H7 (cell line): ENCODE measurements at places on chromosomes 11 and 22. TPM values are rescaled to one million over a fixed set of nuclear protein-coding genes. Genes with fewer than 3 reads are reported as not detected.

Gene OR51E2
- not detected in 2 replicates for total RNA-seq

Gene VWCE
- 0.85 and 1.1 TPM in 2 replicates for total RNA-seq

Gene PLEKHB1
- 2.3 and 5.8 TPM in 2 replicates for total RNA-seq

Gene C11orf97
- total RNA-seq = not detected in 2 replicates

Gene CSRP3
- not detected in 2 replicates for total RNA-seq

Gene CELSR1
- total RNA-seq = 5.3 and 7.8 TPM in 2 replicates

Gene CCDC87
- total RNA-seq = 0.52 and 0.67 TPM in 2 replicates

Gene CCND1
- 220 and 292 TPM in 2 replicates for total RNA-seq

Gene LRRC32
- total RNA-seq = 0.63 and 0.94 TPM in 2 replicates

Gene SLC6A5
- total RNA-seq = 0.30 TPM in 1 of 2 replicates, not detected in the other

Gene ARHGEF17
- 3.3 and 6.6 TPM in 2 replicates for total RNA-seq

Gene BTBD18
- total RNA-seq = not detected in 2 replicates

Gene SAA4
- not detected in 2 replicates for total RNA-seq

Gene OR4A16
- total RNA-seq = not detected in 2 replicates

Gene TNNT3
- total RNA-seq = not detected in 2 replicates

Gene OR9I1
- not detected in 2 replicates for total RNA-seq

Gene MRPL23
- 75.9 and 91.1 TPM in 2 replicates for total RNA-seq

Gene RRP7A
- 33.1 and 39.3 TPM in 2 replicates for total RNA-seq

DNA sequence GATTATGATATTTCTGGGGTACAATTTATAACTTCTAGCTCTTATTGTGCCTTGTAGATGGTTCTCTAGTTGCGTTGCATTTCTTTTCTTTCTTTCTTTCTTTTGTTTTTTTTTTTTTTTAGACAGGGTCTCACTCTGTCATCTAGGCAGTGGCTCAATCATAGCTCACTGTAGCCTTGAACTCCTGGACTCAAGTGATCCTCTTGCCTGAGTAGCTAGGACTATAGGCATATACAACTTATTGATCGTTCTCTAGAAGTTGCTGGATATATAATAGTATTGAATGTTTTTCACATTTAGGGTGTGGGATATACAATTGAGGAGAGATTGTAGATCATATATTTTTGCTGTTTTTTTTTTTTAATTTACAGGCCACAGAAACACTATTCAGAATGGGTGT is 119.2 kb downstream of the TMEM135 start:
- DNase-seq = no peak

GRCh38 chr11:120657306-120658070 is 145.9 kb downstream of the GRIK4 start:
- no peak for DNase-seq

GRCh38 chr22:24503137-24503842 is 8.2 kb downstream of the UPB1 start:
- peak; percentile 88 for DNase-seq

DNA sequence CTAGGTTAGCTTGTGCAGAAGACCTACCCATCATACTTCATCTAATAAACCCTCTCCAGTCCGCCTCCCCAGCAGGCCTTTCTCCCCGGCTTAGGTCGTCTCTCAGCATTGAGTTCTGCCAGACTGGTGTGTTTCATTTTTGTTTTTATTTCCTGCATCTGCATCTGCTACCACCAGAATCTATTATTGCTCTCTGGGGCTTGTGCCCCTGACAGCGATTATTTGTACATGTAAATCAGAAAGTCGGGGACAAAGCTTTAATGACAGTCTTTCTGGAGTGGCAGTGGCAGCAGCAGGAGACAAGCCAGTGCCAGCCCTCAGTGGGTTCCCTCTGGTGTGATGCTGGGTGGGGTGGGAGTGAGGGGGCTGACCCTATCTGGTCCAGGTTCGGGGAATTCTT is 127.5 kb downstream of the PKNOX2 start:
- DNase-seq = no peak

GRCh38 chr22:24002851-24003250 is 2.4 kb downstream of the GSTT4 start:
- DNase-seq = no peak

- DNase-seq = peak; percentile 35
Observed at GRCh38 chr11:120030411-120030810, 107.5 kb downstream of the TRIM29 start.

GRCh38 chr22:40638261-40638660 is 1.7 kb upstream of the MRTFA start:
- DNase-seq = no peak

- peak; percentile 42 for DNase-seq
Observed at GRCh38 chr11:13965337-13965736, 2.8 kb downstream of the SPON1 start.

- DNase-seq = no peak
Observed at GRCh38 chr22:46622081-46622521, 1.9 kb downstream of the GRAMD4 start.

- no peak for DNase-seq
Observed at GRCh38 chr11:124749912-124750311, 2.1 kb downstream of the VSIG2 start.

DNA sequence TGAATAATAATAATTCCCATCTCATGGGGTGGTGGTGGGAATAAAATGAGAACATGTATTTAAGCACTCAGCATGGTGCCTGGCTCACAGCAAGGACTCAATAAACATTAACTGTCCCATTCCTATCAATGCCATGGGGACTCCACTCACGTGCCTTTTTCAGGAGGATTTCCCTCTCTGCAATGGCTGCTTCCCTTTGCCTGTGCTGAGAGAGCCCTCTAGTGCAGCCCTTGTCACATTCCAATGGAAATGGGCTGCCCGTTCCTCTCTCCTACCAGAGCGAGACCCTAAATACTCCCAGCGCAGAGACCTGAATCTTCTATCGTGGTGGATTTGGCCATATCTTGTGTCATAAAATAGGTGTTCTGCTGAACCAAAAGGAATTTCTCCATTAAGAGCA is 621.5 kb upstream of the B3GAT1 start:
- peak; percentile 87 for DNase-seq

DNA sequence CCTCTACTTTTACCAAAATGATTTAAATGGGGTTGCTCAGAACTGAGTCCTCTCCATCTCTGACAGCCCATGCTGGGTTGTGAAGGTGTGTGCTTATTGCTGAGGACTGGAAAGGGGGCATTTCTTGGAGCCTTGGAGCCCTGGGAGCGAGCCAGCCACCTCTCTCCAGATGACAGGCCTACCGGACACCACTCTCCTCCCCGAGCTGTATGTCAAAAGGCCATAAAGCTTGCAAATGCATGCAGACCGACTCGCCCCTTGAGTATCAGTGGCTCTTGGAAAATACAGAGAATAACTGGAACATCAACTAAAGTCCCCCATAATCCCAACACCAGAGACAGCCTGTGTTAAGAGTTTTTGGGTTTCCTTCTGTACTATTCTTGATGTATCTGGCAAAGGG is 67.9 kb upstream of the PITPNB start:
- DNase-seq = no peak

- DNase-seq = peak; percentile 83
Observed at GRCh38 chr11:119361056-119361787, 14.7 kb upstream of the MFRP start.

DNA sequence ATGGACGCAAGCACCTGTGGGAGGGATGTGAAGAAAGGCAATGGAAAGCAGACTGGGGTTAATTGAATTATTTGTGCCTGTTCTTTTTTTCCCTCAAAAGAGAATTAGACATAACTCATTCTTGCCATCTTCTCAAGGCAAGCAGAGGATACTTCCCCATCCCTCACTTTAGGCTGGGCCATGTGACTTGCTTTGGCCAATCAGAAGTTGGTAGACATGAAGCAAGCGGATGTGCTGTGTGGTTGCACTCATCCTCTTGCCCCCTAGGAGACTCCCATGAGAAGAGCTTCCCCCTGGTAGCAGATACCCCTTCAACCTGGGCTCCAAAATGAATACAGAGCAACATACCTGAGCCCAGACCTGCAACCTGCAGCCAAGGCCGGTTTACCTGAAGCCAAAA is 124.4 kb upstream of the ZC3H12C start:
- DNase-seq = no peak

DNA sequence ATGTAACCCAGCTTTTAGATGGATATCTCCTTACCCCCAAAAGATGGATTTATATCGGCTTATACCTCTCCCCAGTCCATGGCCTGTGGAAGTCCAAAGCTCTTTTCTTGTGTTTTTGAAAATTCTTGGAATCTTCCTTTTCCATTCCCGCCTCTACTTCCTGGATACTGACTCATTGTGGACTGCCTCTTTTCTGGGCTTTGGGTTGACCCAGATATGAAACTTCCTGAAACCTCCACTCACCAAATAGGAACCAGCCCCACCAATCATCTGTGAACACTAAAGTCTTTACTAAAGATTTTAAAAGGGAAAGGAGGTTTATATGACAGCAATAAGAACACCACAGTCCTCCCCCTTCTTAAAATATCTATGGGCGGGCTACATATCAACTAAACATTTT is 163.4 kb upstream of the SYN3 start:
- DNase-seq = no peak

- DNase-seq = peak; percentile 85
Observed at GRCh38 chr11:63961608-63962412, 12.6 kb upstream of the COX8A start.

GRCh38 chr11:30786256-30787110 is 200.3 kb upstream of the MPPED2 start:
- DNase-seq = no peak

- no peak for DNase-seq
Observed at GRCh38 chr22:45481661-45482060, 21.0 kb upstream of the FBLN1 start.

- DNase-seq = no peak
Observed at GRCh38 chr11:100684101-100685065, 2.7 kb upstream of the ARHGAP42 start.

- no peak for DNase-seq
Observed at GRCh38 chr11:121336279-121336937, 43.8 kb downstream of the SC5D start.

DNA sequence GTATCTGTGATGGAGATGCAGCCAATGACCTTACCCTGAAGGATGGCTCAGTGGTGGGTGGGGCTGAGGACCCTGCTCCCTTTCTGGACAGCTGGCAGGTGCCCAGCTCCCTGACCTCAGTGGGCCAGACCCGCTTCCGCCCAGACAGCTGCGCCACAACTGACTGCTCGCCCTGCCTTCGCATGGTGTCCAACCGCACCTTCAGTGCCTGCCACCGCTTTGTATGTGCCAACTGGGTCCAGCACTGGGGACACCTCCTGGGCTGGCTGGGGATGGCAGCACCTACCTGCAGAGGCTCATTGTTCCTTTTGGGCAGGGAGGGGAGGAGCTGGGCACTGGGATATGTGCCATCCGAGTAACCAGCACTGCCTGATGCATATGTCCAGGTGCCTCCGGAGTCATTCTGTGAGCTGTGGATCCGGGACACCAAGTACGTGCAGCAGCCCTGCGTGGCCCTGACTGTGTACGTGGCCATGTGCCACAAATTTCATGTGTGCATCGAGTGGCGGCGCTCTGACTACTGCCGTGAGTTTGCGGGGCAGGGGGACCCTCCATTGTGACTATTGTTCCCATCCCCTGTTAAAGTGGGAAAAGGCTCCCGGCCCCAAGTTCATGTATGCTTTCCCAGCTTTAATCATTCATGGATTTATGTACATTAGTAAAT is 84.8 kb downstream of the OTOG start:
- peak; percentile 31 for DNase-seq

DNA sequence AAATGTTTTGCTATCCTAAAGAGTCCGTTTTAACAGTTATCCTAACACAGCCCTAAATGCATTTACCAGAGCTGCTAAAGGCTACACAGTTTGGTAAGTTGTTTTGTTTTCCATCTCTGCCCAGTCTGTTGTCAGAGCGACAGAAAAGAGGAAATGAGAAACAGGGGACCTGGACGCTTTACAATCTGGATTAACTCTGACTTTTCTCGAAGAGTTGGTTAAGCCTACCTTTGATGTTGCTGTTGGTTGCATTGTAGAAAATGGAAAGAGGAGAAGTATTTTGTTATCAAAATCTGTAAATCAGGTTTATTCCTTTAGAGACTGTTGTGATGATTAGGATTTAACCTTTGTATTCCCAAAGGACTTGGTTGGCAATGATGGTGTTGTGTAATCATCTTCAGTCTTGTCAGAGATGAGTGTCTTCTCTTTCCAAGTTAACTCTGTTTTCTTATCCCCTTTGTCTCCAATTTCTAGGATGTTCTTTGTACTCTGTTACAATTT is 481 bp downstream of the ANGPTL5 start:
- no peak for DNase-seq

DNA sequence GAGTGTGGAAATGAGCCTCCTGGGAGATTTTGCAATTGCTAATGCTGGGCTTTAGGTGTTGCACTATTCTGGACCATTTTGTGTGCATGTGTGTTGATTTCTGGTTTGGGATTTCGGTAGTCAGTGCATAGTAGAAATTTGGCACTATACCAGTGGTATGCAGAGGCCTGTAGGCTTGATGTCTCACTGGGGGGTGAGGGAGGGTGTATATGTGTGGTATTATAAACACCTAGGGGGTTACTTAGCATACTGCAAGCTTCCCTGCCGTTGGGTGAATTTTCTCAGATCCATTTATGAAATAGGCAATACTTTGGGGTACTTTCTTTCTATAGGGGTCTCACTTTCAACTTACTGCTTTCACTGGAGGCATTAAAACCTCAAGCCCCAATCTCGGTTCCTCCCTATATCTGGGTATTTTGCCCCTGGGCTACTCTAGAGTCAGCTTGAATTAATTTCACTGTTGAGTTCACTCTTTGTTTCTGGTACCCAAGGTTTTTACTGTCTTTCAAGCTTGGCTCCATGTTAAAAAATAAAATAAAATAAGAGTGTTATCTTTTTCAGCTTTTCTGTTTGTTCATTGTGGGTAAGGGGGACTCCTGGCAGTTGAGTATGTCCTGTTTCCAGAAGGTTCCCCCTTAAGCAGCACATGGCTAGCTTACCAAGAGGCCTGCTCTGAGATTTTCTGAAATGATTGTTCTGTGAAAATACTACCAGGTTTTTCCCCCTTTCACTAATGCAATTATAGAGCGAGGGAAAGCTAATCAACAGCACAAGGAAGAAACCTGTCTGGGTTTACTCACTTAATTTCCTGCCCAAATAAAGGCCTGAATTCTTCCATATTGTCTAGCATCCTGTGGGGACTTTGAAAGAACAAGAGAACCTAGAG is 45.8 kb downstream of the PPFIBP2 start:
- DNase-seq = no peak
